SK-N-DZ (cell line): ENCODE measurements at places on chromosomes 5 and 9.

GRCh38 chr5:126477294-126478117 is 54.3 kb downstream of the GRAMD2B start:
- DNase-seq: no peak

- DNase-seq: no peak
These were observed 379.5 kb downstream of the NFIB start for GRCh38 chr9:13934416-13934815.

DNA sequence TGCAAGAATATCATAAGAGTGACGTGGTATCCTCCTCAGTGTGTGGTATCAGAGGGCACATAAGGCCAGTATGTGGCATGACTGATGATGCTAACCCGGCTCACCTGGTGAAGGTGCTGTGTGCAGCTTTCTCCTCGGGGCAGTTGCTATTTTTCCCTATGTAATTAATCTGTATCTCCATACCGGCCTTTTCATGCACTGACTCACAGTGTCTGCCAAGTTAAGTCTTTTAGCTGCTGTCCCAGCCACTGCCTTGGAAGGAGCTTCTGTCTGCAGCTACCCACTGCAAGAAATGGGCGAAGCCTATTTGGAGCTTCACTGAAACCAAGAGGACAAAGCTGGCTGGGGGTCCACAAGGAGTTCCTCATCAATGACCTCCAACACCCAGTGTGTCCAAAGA is 46.0 kb downstream of the NXNL2 start:
- no peak for DNase-seq

DNA sequence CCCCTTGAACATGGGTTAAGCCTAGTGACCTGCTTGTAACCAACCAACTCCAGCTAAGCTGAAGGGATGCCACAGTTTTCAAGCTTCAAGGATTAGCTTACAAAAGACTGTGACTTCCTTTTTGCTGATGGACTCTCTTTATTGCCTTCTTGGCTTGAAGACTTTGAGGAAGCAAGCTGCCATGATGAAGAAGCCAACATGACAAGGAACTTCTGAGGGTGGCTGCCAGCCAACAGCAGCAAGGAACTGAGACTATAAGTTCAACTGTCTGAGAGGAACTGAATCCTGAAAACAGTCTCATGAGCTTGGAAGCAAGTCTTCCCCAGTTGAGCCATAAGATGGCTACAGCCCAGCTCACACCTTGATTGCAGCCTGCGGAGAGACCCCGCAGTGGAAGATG is 116.1 kb upstream of the TAF11L2 start:
- DNase-seq: no peak

DNA sequence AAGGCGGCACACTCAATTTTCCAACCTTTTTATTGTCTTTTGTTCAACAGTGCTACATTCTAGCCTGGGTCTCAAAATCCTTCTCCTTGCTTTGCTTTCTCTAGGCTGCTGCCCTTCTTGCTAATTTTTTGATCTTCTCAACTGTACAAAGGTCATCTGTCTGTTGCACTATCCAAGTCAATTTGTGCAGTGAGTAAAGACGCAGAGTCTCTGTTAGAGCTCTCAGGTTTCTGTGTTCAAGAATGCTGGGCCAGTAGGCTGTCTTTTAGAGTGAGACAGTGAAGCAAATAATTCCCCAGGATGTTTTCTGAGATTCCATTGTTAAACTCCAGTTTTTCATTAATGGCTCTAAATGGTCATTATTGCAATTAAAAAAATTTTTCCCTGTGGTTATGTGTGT is 255.7 kb upstream of the ACTBL2 start:
- no peak for DNase-seq

DNA sequence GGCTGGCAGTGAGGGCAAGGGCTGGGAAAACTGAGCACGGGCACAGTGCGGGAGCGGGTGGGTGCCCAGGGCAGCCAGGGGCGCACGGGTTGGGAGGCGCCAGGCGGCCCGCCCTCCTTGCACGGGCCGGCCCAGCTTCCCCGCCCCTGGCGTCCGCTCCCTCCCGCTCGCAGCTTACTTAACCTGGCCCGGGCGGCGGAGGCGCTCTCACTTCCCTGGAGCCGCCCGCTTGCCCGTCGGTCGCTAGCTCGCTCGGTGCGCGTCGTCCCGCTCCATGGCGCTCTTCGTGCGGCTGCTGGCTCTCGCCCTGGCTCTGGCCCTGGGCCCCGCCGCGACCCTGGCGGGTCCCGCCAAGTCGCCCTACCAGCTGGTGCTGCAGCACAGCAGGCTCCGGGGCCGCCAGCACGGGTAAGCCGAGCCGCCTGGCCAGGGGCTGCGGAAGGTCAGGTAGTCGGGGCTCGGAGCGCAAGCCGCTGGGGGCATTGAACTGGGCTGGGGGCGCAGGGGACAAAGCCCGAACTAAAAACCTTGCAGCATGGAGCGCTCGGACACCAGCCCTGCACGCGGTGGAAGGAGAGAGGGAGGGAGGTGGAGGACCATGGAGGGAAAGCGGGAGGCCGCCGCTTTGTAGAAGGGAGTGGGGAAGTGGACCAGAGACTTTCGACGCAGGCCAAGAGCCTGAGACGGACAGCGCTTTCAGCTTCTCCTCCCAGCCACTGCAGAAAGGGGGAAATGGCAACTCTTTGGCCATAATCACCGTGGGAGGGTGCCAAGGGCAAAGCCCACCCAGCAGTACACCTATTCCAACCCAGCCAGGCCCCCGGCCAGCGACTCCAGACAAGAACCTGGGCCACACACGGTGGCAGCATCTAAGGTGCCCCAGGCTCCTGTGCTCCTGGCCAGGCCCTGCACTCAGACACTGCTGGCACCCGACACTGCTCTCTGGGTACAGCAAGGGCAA is at the start of gene TGFBI:
Gene TGFBI (plus strand): TSS at position 207 of the 961 bp plus-strand sequence. CDS start 68 bp downstream, at position 275.
- DNase-seq: no peak

DNA sequence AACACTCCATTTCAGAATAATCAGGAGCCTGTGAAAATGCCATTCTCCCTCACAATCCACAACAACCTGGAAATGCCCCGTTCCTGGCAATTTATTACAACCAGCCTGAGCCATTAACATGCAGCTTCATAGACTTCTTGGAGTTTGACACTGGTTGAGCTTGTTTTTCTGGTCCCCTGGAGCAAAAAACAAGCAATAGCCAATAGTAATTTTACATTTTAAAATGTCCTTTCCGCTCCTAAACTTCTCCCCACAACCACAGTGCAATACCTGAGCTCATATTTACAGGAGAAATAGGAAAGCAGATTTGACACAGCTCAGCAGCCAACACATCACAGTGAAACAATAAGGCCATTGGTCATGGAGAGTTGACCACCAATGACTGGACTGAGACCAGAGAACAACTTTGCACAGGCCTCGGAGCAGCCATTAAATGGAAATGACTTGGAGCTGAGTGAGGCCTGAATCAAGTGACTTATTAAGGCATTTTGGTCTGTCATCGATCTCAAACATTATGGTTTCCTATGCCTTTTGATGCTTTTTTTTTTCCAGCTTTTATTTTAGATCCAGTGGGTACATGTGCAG is 73.0 kb downstream of the ENC1 start:
- no peak for DNase-seq

DNA sequence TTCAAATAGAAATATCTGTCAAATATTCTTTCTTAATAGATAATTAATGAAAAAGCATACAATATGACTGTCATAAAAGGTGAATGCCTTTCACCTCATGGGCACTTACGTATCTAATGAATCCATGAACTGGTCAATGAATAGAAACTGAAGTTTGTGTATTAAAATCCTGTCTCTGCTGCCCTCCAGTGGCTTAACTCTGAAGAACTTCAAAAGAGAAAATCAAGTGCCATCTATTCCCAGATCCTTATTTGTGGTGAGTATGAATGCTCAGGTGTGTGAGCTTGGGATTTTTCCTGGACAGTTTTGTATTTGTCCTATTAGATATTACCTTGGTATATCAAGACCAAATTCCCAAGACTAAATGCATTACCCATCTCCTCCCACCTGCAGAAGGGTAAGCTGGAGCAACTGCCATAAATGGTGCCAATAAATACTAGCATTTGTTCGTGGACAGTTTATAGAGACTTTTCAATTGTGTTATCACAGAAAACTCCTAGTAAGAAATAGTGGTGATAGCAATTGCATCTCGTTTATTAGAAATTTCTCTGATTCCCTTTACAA is 44.0 kb upstream of the SVEP1 start:
- DNase-seq: peak; percentile 76

GRCh38 chr5:78627766-78628165 is 20.8 kb downstream of the LHFPL2 start:
- no peak for DNase-seq

GRCh38 chr5:154315196-154315595 is 124.7 kb downstream of the GALNT10 start:
- DNase-seq: no peak

GRCh38 chr9:129419382-129419899 is 201.5 kb downstream of the C9orf50 start:
- DNase-seq: no peak

DNA sequence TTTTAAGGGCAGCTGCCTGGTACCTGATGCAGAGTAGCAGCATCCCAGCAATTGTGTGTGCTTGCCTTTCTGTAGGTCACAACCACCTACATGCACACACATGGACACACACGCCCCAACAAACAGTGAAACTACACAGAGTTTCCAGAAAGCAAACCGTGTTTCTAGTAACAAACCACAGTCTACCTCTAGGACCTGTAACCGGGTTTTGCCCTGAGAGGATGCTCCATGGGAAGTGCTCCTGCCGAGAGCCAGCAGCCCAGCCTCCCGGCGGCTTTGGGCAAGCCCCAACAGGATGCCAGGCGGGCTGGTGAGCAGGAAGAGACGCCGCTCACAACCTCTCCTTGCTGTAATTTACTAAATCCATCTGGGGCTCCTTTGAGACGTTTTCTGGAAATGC is 4.1 kb upstream of the TCF7 start:
- DNase-seq: no peak

- no peak for DNase-seq
These were observed 54.9 kb upstream of the GRAMD2B start for GRCh38 chr5:126368239-126368812.

GRCh38 chr5:108763222-108763916 is 15.7 kb downstream of the FER start:
- no peak for DNase-seq

DNA sequence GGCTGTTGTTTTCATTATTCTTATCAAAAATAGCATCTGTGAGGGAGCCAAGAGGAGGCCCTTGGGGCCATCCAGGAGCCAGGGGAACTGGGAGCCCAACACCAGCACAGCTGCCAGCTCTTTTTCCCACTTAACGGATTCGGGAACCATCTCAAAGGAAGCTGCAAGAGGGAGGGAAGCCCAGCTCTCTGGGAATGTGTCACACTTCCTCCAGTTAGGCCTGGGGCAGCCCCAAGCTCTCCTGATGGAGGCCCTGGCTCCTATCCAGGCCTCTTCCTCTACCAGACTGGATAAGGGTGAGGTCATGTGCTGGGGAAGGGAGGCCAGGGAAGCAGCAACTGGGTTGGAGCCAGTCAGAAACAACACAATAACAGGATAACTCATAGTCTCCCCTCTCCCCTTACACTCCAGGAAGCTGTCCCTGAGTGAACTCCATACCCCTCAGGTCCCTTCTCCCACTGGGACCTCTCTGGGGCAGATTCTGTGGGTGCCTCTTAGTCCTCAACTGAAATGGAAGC is 12.7 kb downstream of the CSF2 start:
- DNase-seq: no peak

- no peak for DNase-seq
These were observed 24.4 kb downstream of the CATSPER3 start for GRCh38 chr5:134992148-134992547.

GRCh38 chr9:25677301-25678146 is 720 bp downstream of the TUSC1 start:
- peak; percentile 44 for DNase-seq

GRCh38 chr5:108529381-108529780 is 147.5 kb upstream of the FBXL17 start:
- DNase-seq: no peak

DNA sequence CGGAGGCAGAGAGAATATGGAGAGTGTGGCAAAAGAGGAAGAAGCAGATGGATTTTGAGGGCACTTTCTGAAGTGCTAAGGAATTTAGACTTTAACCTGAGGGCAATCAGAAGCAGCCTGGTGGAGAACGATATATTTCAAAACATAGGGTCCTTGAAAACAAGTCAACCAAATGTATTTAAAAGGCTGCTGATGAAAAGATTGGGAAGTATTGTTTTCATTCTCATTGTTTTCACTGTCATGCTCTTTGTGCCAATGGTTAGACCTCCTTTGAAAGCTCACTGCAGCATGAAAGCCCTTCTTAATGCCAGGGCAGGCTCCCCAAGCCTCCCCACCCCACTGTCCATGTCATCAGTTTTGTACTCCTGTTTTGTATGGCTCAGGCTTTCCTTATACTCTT is 2.5 kb upstream of the GPX3 start:
- no peak for DNase-seq

- peak; percentile 80 for DNase-seq
These were observed 20.6 kb downstream of the UNC5A start for GRCh38 chr5:176830995-176831423.

DNA sequence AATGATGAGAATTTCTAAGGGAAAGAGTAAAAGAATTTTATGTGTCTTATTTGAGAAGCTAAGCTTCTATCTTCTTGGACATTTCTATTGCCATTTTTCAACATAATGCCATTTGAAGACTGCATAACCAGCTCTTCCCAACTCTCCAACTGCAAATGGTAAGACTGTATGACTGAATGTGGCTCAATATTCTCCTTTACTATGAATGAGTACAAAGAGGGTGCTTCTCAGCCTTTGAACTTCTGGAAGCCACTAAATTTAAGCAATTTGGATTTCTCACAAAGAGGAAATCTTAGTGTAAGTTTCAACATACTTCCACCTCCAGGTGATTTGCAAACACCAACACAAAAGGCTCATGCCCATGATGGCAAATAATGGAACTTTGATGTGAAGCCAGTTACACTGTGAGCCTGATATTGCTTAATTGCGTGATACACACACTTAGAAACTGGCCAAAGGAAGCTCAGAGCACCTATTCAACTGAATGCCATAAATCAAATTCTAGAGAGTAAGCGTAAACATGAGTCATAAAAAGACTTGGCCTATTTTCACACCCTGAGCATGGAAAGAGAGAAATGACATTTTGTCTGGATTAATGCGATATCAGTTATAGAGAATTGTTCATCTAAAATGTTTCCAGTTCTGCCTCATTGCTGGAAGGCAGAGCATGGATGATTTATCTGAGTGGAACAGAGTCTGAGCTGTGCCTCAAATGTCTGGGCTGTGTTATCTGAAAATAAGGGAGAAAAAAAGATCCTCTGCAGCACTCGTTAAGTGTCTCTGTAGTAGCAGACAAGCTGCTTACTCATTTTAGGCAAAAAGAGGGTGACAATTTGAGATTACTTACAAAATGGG is 145.3 kb downstream of the PLK2 start:
- DNase-seq: no peak

DNA sequence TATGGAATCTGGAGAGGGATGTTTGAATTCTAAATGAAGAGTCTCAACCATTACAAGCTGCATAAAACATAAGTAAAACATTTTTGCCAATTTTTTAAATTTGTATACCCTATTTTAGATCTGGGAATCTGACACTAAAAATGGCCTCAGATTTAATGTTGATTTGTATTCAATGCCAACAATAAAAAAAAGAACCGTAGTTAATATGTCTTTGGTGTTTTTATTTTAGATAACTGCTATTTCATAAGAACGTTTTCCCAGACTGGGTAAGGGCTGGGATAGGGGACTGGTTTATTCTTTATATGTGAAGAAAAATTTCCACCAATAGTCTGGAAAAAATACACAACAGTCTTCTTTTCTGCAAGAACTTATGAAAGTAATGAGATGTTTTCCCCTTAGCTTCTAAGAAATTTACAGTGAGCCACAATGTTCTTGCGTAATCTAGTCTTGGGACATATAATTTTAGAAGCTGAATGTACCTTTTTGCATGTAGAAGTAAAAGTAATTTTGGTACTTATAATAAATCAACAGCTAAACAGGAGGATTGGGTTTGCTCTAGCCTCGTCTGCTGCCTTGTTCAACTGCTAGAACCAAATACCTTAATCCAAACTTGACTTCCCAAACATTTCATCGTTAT is 244.6 kb upstream of the EFNA5 start:
- no peak for DNase-seq
